Stimulated activated CD8-positive, alpha-beta memory T cell treated with anti-CD3 and anti-CD28 coated beads, Interleukin-4, amount 100 ng/mL, for 1 hour (primary cell): ENCODE measurements at places on chromosomes 11 and 22.

- DNase-seq: no peak
Observed at GRCh38 chr11:14539982-14540421, 19.8 kb upstream of the PSMA1 start.

DNA sequence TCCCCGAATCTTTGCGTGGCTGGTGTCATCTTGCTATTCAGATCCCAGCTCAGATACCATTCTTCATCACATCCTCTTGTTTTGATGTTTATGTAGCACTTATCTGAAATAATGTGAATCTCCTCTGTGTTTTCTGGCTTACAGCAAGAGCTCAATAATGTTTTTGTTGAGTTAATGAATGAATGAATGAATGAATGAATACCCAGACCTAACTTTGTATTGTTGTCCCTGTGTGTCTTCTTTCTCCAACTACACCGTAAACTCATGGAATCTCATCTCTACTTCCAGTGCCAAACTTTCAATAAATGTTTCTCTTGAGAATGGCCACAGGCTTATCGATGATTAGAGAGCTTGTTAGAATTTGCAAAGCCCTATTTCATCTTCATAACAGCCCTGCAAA lies 110.2 kb downstream of the MYO18B start:
- no peak for DNase-seq

GRCh38 chr22:25051983-25052710 lies 99.6 kb downstream of the KIAA1671 start:
- no peak for DNase-seq

GRCh38 chr11:100816823-100817222 lies 129.7 kb downstream of the ARHGAP42 start:
- DNase-seq: no peak

DNA sequence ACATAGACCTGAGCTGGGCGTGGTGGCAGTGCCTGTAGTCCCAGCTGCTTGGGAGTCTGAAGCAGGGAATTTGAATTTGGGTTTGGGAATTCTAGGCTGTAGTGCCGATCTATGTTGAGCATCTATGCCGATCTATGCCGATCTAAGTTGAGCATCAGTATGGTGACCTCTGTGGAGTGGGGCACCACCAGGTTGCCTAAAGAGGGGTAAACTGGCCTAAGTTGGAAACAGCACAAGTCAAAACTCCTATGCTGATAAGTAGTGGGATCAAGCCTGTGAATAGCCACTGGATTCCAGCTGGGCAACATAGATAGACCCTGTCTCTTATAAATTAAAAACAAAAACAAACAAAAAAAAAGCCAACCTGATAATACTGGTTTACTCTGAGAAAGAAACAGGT lies 7.4 kb downstream of the WEE1 start:
- DNase-seq: no peak

- DNase-seq: no peak
Observed at GRCh38 chr22:27270818-27271510, 530.6 kb downstream of the MN1 start.

GRCh38 chr11:125376117-125376516 lies 119.9 kb downstream of the FEZ1 start:
- no peak for DNase-seq

GRCh38 chr11:71311928-71312510 lies 59.6 kb upstream of the SHANK2 start:
- DNase-seq: no peak

DNA sequence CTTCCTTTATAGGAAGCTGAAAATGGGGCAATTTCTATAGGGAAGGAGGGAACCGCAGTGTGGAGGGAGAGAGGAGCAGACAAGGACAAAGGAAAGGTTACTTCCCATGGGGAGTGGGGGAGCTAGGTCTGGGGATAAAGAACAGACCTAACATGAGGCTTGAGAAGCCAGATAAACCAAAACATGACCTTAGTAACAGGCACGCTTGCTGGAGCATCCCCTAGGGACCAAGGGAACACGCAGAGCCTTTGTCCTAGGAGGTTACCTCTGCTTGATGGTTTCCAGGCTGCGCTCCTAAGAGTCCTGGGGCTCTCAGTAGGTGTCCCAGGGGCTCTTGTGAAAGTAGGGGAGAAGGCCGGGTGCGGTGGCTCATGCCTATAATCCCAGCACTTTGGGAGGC lies 271.4 kb upstream of the NCAM1 start:
- DNase-seq: no peak

GRCh38 chr11:100861212-100861611 lies 174.1 kb downstream of the ARHGAP42 start:
- no peak for DNase-seq

DNA sequence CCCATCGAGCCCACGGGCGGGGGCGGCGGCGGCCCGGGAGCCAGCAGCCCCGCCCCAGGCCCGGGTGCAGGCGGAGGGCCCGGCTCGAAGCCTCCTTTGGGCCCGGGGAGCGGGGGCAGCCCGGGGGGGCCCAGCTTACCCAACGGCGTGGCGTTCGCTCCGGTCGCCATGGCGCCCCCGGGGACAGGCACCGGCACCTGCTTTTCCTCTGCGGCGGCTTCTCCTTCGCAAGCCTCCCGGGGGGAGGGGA lies 194 bp downstream of the SF1 start:
- DNase-seq: no peak

- DNase-seq: no peak
Observed at GRCh38 chr11:111344032-111344431, 35.0 kb downstream of the POU2AF1 start.

GRCh38 chr11:62669420-62670161 lies 1.9 kb upstream of the UQCC3 start:
- DNase-seq: no peak

GRCh38 chr22:17629173-17629489 lies 582 bp upstream of the ATP6V1E1 start:
- DNase-seq: no peak
